ENCODE measurements at places on chromosomes 7 and 10. TPM values are rescaled to one million over a fixed set of nuclear protein-coding genes. Genes with fewer than 3 reads are reported as not detected.

GRCh38 chr7:87202705-87203104 is 16.8 kb downstream of the TMEM243 start:
- H3K4me1 ChIP-seq, result peaks cover 69% of the 10 kb centered on the region
- no peak for DNase-seq
- H3K36me3 ChIP-seq, result peaks cover 40% of the 10 kb centered on the region
- no peaks in the 10 kb centered on the region for H3K27me3 ChIP-seq

DNA sequence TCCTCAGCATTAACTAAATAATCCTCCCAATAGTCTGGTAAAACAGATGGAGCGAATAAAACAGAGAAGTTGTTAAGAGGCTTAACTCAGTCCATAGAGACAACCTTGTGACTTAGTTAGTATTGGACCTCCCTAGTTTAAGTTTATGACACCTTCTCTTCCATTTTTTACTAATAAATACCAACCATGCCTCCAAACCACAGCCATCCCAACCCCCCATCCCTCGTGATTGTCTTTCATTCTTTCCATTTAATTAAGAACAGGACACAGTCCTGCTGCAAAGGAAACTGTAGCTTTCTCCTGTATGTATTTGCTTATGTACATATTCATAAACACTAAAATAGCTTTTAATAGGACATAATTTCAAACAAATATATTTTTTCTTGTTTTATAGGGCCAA is 238.2 kb downstream of the SEMA3D start:
- DNase-seq, result no peak
- H3K4me3 ChIP-seq, result no peak overlapping the region
- H3K27me3 ChIP-seq, result no peaks in the 10 kb centered on the region
- H3K4me1 ChIP-seq, result no peaks in the 10 kb centered on the region
- no peak overlapping the region for H3K27ac ChIP-seq

DNA sequence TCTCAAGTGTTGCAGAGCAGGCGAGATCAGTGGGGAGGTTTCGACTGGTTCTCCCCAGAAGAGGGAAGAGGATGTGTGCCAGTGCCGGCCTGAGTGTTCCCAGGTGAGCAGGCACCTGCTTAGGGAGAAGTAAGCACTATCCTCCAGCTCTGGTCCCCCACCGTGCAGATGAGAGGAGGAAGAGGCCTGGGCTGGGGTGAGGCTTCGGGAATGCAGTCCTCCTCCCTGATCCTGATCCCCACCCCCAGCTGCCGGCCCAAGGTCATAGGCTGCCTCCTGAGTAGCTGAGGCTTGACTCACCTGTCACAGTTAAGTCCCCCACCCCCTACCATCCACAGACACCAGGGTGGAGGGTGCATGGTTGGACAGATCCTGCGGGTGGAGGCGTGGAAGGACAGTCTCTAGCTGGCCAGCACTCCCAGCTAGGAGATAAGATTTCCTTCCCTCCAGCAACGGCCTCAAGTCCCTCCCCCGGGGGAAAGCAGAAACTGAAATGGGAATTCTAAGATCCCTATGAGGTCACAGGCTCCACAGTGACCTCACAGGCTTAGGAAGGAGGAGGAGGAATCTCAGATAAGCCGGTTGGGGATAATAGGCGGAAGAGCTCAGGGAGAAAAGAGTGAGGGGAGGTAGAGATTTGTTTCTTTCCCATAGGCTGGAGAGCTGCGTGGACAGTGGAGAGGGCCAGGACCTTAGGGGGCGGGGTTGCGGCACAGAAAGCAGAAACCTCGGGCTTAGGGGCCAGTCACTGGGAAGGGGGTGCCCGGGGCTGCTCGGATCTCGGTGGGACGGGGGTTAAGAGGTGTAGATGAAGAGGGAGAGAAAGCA is 1.0 kb downstream of the LRCH4 start:
- peaks cover 44% of the 10 kb centered on the region for H3K4me1 ChIP-seq
- peak overlapping the region; percentile 99 for H3K4me3 ChIP-seq
- peak overlapping the region; percentile 39 for H3K27ac ChIP-seq
- H3K27me3 ChIP-seq, result no peaks in the 10 kb centered on the region

DNA sequence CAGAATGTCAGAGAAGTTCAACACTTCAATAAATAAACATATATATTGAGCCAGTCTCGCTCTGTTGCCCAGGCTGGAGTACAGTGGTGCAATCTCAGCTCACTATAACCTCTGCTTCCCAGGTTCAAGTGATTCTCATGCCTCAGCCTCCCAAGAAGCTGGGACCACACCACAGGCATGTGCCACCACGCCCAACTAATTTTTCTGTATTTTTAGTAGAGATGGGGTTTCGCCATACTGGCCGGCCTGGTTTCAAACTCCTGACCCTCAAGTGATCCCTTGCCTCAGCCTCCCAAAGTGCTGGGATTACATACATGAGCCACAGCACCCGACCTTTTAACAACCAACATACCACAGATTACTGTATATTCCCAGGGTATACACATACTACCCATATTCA is 134.2 kb downstream of the JMJD1C start:
- H3K4me3 ChIP-seq, result no peak overlapping the region
- H3K36me3 ChIP-seq, result no peaks in the 10 kb centered on the region
- H3K4me1 ChIP-seq, result no peaks in the 10 kb centered on the region
- no peak for DNase-seq
- peak overlapping the region; percentile 57 for H3K27ac ChIP-seq

GRCh38 chr7:37031571-37032257 is 307.4 kb upstream of the AOAH start:
- peaks cover 52% of the 10 kb centered on the region for H3K36me3 ChIP-seq
- no peaks in the 10 kb centered on the region for H3K27me3 ChIP-seq
- no peak overlapping the region for H3K4me3 ChIP-seq
- H3K4me1 ChIP-seq, result peaks cover 8% of the 10 kb centered on the region
- no peak for DNase-seq

GRCh38 chr10:28930514-28931495 is 253.5 kb downstream of the BAMBI start:
- DNase-seq, result no peak
- no peak overlapping the region for H3K27ac ChIP-seq
- H3K36me3 ChIP-seq, result no peaks in the 10 kb centered on the region

DNA sequence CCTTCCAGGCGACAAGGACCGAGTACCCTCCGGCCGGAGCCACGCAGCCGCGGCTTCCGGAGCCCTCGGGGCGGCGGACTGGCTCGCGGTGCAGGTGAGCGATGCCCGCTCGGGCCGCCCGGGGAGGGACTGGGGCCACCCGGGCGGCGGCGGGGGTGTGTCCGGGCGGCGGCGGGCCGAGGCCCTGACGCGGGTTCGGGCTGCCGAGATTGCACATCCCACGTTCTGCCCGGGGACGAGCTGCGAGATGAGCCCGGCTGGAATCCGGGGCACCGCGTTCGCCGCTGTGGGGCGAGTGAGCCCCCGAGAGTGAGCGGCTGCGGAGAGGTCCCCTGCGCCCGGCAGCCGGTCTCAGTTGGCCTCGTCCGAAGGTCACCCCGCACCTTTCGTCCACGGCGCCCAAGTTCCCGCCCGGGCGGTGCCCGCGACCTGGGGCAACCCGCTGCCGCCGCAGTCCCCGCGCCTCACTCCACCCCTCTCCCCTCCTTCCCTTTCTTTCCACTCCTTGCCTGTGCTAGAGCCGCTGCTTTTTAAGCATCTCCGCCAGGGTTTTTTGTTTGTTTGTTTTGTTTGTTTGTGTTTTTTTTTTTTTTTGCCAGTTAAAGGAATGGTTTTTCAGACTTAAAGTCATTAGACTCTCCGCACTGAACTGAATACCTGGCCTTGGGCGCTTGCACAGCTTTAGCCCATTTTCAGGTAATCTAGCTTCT is 515 bp downstream of the RALA start:
- DNase-seq, result no peak
- H3K27me3 ChIP-seq, result no peaks in the 10 kb centered on the region
- H3K4me1 ChIP-seq, result peaks cover 39% of the 10 kb centered on the region
- H3K27ac ChIP-seq, result peak overlapping the region; percentile 100
- no peaks in the 10 kb centered on the region for H3K36me3 ChIP-seq
- H3K4me3 ChIP-seq, result peak overlapping the region; percentile 97

- no peak for DNase-seq
- H3K4me3 ChIP-seq, result no peak overlapping the region
- no peak overlapping the region for H3K27ac ChIP-seq
- H3K27me3 ChIP-seq, result peaks cover 58% of the 10 kb centered on the region
Measured at GRCh38 chr10:1406132-1406966, 331.0 kb downstream of the ADARB2 start.

DNA sequence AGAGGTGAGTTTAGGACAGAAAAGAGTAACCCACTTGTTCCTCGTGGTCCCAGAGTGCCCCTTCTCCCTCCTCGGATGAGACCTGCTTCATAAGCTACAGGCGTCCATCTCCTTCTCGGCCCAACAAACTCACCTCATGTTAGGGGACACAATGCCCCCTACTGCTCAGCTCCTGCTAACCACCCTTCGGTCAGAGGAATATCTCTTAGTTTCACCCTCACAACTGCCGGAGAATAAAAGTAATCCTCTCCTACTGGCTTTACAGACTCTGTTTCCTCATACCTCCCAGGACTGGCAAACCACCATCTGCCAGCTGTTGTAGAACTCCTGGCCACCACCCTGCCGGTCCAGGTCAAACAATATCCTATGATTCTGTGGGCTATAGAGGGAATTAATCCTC is 3.2 kb downstream of the AKR1B15 start:
- no peaks in the 10 kb centered on the region for H3K36me3 ChIP-seq
- H3K27ac ChIP-seq, result no peak overlapping the region
- no peak for DNase-seq
- peaks cover 6% of the 10 kb centered on the region for H3K4me1 ChIP-seq

DNA sequence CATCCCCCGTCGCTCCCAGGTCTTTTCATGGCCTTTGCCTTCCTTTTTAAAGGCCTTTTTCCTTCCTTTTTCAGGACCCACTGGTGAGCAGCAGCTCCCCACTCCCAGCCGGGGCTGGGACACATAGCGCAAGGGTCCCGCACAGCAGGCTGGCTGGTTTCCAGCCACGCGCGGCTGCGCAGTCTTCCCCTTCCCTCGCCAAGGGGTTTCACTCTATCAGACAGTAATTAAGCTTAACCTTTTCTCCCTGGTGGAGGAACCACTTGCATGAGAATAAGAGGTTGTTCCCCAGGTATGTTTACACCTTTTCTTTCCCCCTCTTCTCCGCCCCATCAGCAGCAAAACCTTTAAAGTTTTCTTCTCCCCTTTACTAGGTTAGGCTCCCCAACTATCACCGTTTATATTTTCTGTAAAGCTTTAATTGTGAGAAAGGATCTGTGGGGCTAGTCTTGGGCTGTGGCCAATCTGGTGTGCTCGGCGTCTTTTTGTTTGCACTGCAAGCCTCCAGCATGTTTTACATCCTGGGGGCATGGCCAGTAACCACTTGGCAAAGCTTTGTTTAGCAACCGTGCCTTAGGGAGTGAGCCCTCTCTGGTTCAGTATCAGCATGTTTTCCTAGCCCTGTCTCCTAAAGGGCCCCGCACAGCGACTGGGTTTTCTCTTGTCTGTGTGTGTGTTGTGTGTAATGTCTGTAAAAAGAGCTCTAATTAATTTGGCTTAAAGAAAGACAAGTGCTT is 219.6 kb downstream of the PHF14 start:
- H3K36me3 ChIP-seq, result no peaks in the 10 kb centered on the region
- H3K27me3 ChIP-seq, result peaks cover 11% of the 10 kb centered on the region
- H3K4me1 ChIP-seq, result no peaks in the 10 kb centered on the region

- peaks cover 24% of the 10 kb centered on the region for H3K4me1 ChIP-seq
- DNase-seq, result no peak
- peak overlapping the region; percentile 93 for H3K4me3 ChIP-seq
- no peaks in the 10 kb centered on the region for H3K27me3 ChIP-seq
Measured at GRCh38 chr10:32959006-32959920, 1.2 kb upstream of the ITGB1 start.

DNA sequence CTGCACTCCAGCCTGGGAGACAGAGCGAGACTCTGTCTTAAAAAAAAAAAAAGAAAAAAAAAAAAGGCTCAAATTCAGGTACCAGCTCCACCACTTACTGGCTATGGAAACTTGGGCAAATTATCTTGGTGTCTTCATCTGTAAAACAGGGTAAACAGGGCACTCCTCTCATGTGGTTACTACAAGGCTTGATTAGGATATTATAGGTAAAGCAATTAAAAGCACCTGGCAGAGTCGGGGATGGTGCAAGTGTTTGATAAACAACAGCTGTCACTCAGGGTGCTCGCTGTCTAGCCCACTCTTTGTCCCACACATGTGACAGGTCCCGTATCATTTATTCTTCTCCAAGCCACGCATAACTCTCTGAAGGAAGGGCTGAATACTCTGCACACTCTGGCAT is 96.9 kb downstream of the SORBS1 start:
- no peak for DNase-seq
- no peak overlapping the region for H3K4me3 ChIP-seq
- H3K4me1 ChIP-seq, result no peaks in the 10 kb centered on the region

TRIM50 gene
- polyA plus RNA-seq, result not detected

ANKRD1 gene
- polyA plus RNA-seq, result not detected

GRM3 gene
- polyA plus RNA-seq, result not detected

COX19 gene
- polyA plus RNA-seq, result 25.1 TPM

ADARB2 gene
- polyA plus RNA-seq, result not detected

Data from naive B cell (primary cell).